ENCODE measurements at places on chromosomes 2 and 18. TPM values are rescaled to one million over a fixed set of nuclear protein-coding genes. Genes with fewer than 3 reads are reported as not detected.

Gene POTEI
- total RNA-seq, result 0.17 TPM

Gene SRD5A2
- not detected for total RNA-seq

Gene REG3A
- total RNA-seq, result not detected

Gene MDH1B
- total RNA-seq, result 0.11 TPM

Gene ST6GAL2
- under 0.01 TPM for total RNA-seq

Gene FER1L5
- total RNA-seq, result not detected

Gene GAREM2
- 0.22 TPM for total RNA-seq
